NCI-H2171 treated with DMSO at 0.1 percent for 48 hours (cell line): ENCODE measurements at places on chromosomes 6 and 20.

DNA sequence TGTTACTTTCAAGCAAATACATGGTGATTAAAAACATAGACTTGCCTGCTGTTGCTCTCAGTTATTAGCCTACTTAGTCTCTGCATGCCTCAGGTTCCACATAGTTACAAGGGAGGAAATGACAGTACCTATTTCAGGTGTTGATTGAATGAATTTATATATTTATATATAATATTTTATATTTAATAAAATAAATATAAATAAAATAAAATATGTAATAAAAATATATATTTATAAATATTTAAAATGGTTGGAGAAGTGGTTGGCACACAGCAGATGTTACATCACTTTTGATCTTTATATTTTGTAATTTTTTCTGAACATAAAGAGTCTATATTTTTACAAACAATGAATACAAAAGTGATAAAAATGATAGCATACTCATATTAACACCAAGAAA lies 716.0 kb upstream of the EYS start:
- no peak for DNase-seq

DNA sequence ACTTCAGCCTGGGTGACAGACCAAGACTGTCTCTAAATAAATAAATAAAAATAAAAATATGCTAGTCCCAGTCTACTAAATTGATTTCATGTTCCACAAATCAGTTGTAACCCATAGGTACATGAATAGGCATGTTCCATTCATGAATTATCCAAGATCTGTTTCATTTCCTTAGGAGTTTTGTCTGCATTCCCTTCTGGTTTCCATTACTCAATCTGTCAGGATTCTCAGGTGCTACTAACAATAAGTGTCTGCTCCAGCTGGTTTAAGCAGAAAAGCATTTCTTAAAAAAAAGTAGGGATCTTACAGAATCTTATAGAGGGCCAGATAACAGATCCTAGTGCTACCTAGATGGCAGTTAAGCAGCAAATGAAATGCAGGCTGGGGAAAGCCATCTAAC lies 15.6 kb upstream of the PKIG start:
- DNase-seq = peak; percentile 29

GRCh38 chr6:97151601-97152000 lies 131.4 kb downstream of the MMS22L start:
- peak; percentile 44 for DNase-seq

DNA sequence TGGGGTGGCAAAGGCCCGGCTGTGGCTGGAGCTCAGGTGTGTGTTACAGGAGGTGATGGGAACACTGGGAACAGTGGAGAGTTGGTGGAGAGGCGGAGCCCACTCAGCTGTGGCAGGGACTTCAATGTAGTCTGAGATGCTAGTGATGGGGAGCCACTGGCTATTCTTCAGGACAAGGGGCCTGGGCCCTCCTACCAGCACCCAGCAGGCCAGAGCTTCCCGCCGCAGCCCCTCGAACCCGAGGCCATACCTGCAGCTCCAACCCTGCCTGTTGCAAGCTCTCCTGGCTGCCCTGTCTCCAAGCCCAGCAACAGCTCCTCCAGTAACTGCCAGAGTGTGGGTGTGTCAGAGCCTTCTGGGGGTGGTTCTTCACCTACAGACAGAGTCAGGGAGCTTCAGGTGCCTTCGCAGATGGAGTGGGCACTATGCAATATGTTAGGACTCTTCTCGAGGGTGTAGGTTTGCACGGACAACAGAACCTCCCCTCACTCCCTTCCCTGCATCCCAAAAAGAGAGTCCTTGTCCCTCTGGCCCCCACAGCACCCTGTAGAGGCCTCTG lies 146.2 kb upstream of the MLN start:
- peak; percentile 46 for DNase-seq

- DNase-seq = no peak
Measured at GRCh38 chr20:5705827-5706226, 44.4 kb upstream of the SHLD1 start.

DNA sequence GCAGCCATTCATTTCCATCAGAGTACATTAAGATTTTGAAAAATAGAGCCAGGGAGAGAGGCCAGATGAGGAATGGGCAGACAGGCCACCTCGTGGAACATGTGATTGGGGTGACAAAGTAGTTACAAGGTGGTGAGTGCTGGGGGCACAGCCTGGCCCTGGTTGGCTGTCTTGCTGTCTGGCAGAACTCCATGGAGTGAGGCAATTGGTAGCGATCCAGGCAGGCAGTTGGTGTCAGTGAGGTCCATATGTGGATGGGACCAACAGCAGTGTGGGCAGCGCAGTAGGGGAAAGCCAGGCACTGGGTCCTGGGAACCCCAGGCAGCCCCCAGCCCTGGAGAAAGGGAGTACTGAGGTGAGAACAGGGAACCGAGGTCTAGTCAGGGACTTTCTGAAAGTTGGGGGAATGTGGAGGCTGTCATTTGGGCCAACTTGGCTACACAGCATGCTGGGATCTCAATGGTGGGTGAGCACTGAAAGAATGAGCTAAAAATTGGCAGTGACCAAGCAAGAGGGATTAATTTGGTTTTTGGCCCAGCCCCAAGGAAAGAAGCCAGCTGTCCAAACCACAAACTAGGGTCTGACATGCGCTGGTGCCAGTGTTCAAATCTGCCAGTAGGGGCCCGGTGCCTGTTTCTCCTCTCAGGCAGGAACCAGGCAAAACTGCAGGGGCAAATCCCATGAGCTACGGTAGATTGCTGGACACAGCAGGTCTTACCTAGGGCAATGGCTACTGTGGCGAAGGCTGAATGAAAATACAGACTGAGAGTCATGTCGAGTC lies 61.4 kb upstream of the E2F3 start:
- peak; percentile 58 for DNase-seq

DNA sequence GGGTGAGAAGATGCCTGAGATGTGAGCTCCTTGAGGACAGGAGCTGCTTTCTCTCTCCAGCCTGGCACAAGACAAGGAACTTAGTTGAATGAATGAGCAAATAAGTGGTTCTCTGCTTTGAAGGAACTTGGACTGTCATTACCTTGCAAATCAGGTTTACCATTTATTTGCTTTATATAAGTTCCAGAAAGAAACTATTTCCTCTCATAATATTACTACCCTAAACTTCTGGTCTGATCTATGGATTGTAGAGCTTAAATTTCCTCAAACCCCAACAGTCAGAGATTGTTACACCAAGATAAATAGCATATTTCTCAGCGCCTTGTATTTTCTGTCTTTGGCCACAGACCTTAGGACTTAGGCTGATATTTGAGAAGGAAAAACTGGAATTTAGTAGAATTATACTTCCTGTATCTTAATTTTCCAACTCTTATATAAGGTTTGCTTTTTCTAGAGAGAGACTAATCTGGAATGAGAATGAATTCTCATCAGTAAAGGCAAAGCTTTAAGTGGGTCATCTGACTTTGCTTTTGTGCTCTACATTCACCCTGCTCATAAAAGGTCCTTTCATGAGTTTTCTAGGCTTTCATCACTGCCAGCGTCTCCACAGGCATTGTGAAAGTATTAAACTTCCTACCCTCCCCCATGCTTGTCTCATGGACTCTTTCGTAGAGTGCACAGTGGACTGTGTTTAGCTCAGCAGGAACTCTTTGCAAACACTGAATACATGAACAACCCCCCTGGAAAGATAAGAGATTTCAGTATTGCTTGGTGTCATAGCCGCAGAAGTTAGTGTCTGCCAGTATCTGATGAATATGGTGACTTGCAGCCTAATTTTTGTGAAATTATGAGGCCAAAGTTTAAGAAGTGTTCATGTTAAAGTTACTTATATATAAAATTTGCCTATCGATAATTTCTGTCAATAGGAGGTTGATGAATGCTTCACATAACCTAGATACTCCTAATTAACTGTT lies 74.0 kb downstream of the PTPRA start:
- no peak for DNase-seq

DNA sequence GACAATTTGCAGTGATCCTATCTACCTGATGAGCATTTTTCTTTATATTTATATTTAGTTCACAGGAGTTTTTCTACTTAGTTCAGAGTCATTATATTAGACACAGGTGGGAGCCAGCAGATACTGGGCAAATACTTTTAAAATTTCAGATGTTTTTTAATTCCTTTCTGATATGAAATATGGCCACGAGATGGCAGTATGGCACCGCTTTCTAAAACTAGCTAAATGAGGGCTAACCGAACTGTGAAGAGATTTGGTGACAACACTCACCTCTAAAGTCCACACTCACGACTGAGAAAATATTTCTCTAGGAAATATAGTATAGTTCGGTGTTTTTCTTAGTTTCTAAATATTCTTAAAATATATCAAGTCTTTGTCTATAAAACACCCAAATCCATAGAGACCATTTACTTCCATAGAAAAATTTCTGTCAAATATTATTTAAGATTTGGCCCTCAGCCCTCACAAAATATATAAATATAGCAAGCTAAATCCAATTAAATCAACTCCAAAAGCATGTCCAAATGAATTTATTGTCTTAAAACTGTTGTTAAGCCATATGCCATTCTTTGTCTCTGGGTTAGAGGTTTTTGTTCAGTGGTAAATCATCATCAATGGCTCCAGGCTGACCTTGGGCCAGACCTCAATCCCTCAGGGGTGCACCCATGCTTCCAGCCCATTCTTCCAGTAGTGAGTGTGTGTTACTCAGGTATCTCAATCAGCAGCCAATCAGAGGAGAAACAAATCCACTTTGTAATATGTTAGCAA lies 63.6 kb downstream of the HUS1B start:
- DNase-seq = peak; percentile 55

DNA sequence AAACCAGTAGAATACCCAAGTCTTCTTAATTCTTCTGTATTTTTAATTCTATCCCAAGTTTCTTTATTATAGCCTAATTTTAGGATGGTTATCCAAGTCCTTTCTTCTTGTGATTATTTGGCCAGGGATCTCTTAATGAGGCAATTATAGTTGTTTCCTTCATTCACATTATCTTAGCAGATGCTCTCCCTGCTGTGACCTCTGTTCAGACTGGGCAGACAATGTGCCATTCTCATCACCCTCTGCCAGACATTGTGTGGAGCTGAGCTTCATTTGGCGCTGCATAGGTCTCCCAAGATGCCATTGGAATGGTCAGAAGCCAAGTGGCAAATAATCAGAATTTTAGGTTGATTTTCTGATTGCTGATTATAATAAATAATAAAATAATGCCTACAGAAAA lies 79.4 kb downstream of the LIN28B start:
- DNase-seq = no peak

- DNase-seq = no peak
Measured at GRCh38 chr6:74690365-74690764, 515.5 kb downstream of the COL12A1 start.

- DNase-seq = no peak
Measured at GRCh38 chr20:39188266-39188765, 226.2 kb downstream of the DHX35 start.
